ENCODE measurements at places on chromosomes 2 and 18.

- DNase-seq: no peak
These were observed 87.1 kb downstream of the POLE4 start for GRCh38 chr2:75045526-75046050.

DNA sequence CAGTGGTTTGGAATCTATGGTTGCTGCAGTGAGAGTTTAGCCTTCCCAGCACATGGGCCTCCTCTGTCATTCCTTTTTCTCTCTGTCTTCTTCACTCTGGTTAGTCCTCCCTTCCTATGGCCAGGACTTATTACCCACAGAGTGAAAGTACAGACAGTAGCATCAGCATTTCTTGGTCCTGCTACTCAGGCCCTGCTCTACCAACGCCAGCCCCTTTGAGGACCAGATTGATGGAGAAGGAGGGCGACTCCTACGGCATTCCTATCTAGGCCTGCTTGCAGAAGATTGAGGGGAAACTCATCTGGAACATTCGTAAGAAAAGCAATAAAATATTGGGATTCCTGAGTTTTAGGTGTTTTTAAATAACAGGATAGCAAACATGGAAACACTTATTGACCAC is 43.5 kb downstream of the BMP10 start:
- DNase-seq: no peak

- peak; percentile 66 for DNase-seq
These were observed 70.1 kb downstream of the QPCT start for GRCh38 chr2:37414470-37414949.

- no peak for DNase-seq
These were observed 15.0 kb downstream of the CERS6 start for GRCh38 chr2:168471163-168471475.

DNA sequence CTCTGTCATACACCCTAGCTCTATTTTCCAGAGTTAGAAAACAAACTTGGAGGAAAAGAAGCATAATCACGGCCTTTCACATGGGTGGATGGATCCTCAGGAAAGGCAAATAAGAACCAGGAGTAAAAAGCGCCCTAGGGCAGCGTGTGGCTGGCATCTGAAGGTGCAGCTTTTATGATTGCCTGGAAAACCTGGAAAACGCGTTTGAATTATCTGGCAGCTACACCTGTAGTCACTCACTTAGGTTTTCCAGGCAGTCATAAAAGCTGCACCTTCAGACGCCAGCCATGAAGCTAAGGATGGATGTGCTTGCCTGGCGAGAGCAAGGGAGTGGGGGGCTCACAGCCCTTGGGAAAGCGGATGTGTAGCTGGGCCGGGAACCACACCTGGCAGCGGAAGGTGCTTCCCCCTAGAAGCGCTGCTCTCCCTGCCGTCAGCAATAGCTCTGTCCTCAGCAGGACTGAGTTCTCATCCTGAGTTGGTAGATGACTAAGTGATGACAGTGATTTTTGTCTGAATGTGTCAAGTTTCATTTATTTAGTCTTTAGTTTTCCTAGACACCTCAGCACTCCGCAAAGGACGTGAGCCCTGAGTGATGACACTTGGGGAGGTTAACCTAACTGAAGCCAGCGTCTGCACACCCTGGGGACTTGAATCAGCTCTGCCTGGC is 82.0 kb downstream of the DCDC2C start:
- no peak for DNase-seq

- DNase-seq: no peak
These were observed 46.6 kb downstream of the SCN1A start for GRCh38 chr2:166081131-166081632.

GRCh38 chr2:176873403-176873802 is 339.2 kb upstream of the HNRNPA3 start:
- DNase-seq: no peak

DNA sequence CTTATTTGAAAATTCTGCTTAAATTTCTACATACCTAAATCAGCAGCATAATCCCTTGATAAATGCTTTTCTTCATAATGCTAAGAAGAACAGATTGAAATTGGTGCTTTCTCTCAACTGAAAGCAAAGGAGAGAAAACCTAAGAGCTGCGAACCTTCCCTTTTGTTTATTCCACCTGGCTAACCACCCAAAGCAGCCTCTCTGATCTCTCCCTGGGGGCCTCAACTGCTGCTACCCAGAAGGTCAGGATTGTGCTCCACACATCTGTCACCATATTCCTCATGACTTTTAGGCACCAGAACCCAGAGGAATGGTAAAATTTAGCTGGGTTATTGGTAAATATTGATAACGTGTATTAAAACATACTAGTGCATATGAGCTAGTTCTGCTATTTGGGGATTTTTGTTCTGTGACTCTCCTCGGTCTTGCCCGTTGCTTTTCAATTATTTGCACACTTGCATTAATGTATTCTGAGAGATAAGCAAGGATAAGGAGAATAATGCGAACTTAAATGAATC is 334.1 kb downstream of the RIT2 start:
- DNase-seq: no peak

DNA sequence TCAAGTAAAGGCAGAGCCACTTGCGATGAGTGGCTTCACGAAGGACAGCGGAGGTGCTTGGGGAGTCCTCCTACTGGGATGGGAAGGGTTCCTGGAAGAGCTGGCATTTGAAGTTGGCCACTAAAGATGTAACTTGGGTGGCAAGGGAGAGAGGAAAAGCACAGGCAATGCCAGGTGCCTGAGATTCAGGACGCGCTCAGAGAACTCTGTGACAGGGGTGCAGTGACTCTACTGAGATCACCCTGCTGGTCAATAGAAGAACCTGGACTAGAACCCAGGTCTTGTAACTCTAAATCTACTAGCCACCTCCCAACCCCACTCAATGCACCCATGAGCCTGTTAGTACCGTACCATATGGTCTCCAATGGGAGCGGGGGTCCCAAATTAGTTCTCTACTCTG is 5.4 kb upstream of the GRHL1 start:
- no peak for DNase-seq

DNA sequence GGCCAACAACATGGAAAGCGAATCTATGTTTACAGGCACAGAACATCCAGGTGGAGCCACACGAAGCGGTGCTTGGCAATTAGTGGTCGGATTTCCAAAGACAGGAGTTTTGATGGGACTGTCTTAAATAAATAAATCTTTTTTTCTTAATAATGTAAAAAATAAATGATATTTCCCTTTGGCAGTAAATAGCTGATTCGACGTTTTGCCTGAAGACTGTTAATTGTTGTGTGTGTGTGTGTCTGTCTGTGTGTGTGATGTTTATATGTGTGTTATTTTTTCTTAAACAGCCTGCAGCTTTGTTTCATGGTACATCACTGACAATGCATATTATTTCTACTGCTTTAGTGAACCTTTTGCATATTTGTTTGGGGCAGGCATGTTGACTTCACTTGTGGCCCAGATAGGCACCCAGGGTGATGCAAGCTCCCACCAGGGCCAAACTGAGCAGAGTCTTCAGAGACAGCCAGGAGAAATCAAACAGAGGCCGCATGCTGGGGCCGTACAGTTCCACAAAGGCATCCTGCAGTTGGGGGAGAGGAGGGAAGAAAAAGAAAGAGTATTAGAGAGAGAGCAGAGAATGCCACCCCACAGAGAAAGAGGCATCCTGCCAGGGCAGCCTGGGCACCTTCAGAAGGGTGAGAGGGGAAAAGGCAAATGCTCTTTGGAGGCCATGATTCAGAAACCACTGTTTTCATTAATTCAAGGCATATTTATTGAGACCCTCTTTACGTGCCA is 191.2 kb downstream of the BCL2 start:
- DNase-seq: no peak

DNA sequence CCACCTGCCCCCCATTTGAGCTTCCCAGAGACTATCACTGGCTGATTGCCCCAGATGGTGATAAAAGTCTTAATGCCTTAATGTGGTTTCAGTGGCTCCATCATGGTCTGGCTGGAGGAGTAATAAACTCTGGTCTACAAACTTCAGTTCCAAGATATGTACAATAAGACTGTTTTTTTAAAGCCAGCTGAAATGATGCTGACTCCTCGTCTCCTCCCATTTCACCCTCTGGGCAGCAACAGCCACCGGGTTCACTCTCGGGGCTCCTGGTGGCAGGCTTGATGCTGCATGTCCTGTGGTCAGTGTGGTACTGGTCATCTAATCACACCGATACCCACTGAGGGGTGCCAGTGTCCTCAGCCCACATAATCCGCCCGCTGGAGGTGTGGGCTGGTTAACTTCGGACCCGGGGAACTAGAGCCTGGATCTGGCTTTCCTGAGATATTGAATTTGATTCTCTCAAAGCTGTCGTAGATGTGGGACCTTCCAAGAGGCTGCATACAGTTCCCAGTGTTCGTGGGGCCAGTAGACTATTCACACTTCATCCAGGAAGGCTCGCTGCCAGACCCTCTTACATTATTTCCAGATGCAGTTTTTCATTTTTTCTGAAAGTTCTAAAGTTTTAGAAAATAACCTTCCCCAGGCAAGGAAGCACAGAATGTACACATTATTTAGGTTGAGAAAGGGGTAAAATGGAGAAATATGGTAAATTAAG is 95.3 kb downstream of the GALR1 start:
- no peak for DNase-seq

DNA sequence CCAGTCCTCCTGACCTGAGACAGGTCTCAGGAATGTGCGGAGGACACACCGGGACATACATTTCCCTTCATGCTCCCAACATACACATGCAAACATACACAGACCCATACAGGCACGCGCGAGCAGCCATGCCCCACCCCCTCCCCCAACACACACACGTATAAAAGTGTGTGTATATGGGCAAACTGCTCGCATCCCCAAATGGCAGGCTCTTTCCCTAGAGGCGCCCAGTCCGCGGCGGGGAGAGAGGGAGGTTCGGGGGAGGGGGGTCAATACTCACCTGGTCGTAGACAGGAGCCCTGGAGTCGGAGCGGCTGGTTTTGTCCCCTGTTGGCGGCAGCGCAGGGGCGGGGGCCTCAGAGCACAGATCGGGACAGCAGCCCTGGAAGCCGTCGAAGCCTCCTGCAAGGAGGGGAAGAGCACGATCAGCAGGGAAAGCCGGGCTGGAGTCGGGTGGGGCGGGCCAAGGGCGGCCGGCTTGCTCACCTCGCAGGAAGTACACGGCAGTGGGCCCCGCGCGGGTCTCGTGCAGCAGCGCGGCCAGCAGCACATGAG is 682 bp downstream of the DUSP2 start:
- peak; percentile 47 for DNase-seq

GRCh38 chr2:135743860-135744259 is 2.2 kb downstream of the UBXN4 start:
- DNase-seq: no peak

DNA sequence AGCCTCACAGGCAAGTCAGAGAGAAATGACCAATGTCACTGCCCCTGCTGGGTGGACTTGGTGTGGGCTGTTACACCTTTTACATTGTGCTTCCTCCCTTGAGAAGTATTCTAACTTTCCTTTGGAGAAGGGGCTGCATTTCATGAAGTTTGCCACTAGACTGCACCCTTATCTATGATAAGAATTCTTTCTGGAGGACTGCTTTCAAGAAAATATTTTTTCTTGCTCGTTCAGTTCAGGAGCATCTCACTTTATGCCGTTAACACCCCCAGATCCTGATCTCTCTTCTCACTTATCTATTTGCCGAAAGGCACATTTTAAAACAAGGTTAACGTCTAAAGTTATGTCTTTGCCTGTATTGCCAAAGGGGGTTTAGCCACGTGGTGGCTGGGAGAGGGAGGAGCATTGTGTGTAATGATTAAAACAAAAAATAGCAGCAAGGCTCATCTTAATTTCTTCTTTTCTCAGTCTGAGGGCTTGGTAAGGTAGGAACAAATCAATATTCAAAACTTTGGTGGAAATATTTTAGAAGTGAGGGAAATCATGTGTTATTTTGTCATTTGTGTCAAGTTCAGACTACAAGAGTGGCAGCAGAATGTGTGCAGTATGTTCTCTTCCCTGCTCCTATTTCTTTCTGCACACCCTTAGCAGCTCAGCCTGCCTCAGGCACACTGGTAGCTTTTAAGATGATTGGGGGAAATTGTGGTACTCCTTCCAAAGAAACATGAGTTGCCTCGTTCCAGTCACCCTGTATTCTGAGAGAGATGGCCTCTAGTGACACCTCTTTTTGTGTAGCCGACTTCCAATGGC is 1.6 kb upstream of the IGFBP5 start:
- DNase-seq: no peak

DNA sequence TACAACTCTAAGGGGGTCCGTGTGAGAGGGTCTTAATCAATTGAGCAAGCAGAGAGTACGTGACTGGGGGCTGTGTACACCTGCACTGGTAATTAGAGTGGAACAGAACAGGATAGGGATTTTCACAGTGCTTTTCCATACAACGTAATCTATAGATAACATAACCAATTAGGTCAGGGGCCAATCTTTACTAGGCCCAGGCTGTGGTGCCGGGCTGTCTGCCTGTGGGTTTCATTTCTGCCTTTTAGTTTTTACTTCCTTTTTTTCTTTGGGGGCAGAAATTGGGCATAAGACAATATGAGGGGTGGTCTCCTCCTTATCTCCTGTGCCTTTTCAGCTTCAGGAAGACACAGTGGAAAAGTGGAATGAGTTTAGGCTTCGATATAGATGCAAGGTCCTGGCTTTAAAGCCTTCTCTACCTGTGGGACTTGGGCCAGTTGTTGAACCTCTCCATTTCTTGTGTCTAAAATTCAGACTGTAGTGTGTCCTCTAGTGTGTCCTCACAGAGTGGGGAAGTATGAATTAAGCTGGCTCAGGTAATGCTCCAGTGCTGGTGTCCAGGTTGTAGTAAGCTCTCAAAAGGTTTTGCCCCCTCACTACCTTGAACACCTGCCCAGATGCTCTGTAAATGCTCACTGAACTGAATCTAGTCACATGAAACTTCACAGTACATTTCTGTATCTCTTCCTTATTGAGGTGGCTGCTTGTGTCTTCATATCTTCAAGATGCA is 422.8 kb downstream of the SETBP1 start:
- DNase-seq: no peak

- DNase-seq: peak; percentile 14
These were observed at the start of gene SLC16A14 for GRCh38 chr2:230068651-230069055. Gene SLC16A14, minus strand, starts transcription at chr2:230068924. Its CDS starts 9,572 bp downstream, at chr2:230059352.

DNA sequence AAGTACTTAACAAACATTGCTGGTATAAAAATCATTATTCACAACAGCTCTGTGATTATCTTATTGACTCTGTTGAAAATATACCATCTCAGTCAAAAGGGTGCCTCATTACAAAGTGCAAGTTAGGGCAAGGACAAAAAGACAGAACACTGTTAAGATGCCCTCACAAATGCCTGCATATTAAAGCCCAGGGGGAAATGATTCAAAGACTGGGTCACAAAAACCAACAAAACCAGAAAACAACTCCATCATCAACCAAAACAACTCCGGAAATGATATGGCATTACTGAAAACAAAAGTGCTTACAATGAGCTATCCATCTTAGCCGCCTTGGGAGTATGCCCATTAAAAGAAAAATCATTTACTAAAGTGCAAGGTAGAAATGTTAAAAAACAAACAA is 9.9 kb downstream of the PLA2R1 start:
- DNase-seq: no peak

DNA sequence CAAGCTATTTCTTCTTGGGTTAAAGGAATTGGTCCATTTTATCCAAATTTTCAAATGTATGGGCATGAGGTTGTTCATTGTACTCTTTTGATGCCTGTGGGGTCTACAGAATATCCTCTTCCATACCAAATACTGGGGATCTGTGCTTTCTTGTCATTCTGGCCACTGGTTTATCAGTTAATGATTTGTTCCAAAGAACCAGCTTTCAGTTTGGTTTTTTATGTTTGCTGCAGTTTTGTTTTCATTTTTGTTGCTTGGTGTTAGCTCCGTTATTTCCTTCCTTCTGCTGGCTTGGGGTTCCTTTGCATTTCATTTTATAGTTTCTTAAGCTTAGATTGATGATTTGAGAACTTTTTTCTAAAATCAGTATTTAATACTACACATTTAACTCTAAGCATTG is 45.5 kb downstream of the SLC66A2 start:
- no peak for DNase-seq
